Stimulated activated naive B cell treated with anti-CD40 and anti-IgM and Interleukin-4, amounts not matched to agents 10 μg/mL and 1 μg/mL and 100 μg/mL, for 72 hours (primary cell): ENCODE measurements at places on chromosomes 5 and 9.

GRCh38 chr9:549455-549997, 292.0 kb upstream of the DMRT1 start:
- no peak overlapping the region for H3K27ac ChIP-seq
- H3K36me3 ChIP-seq = no peaks in the 10 kb centered on the region
- no peak overlapping the region for H3K4me3 ChIP-seq
- H3K27me3 ChIP-seq = peaks cover 29% of the 10 kb centered on the region
- DNase-seq = no peak
- H3K4me1 ChIP-seq = no peaks in the 10 kb centered on the region

- H3K4me3 ChIP-seq = no peak overlapping the region
- no peak overlapping the region for H3K27ac ChIP-seq
- peaks cover 15% of the 10 kb centered on the region for H3K4me1 ChIP-seq
- H3K27me3 ChIP-seq = no peaks in the 10 kb centered on the region
- H3K36me3 ChIP-seq = no peaks in the 10 kb centered on the region
Measured at GRCh38 chr9:19181561-19181960, 48.9 kb upstream of the DENND4C start.

DNA sequence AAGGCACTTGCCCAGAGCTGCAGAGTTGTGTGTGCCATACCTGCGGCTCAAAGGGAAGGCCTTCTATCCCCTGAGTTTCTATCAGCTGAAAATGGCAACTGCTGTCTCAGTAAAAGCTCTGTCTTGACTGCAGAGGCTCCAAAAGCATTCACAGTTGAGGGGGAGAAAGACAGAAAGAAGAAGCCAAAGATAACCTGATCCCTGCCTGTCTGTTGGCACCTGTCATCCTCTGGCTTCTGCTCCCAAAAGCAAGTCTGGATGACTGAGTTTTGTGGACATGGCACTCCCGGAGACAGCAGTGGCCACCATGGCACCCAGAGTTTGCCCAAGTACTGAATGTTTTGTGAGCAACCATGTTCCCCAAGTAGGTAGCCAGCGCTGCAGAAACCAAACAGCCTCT, 176.6 kb downstream of the NR3C1 start:
- no peaks in the 10 kb centered on the region for H3K27me3 ChIP-seq
- no peaks in the 10 kb centered on the region for H3K36me3 ChIP-seq
- no peak overlapping the region for H3K4me3 ChIP-seq

- no peak overlapping the region for H3K27ac ChIP-seq
- no peak for DNase-seq
- H3K27me3 ChIP-seq = no peaks in the 10 kb centered on the region
- H3K36me3 ChIP-seq = no peaks in the 10 kb centered on the region
Measured at GRCh38 chr5:103646698-103647614, 84.4 kb upstream of the NUDT12 start.

DNA sequence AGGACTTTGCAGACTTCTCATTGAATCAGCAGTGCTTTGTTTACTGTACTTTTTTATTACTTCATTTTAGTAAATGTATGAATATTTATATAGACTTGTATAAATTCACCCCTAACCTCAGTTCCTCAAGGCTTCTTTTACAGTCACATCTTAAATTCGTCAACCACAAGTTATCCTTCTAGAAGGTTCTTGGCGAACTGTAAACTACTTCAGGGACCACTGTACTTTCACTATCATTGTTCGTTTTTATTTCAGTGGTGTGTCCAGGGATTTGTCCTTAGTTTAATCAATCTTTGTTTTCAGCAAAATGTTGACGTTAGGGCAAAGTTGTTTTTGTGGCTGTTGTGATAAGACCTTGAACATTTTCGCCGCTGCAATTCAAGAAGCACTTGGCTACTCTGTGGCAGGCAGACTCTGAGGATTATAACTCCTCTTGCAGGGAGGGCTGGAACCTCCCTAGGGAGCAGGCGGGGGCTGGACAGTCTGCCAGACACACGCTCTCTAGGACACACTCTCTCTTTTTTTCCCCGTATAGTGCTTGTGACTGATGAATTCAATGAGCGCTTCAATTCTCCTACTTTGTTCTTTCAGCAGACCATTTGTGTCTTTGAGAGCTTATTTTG, 252.8 kb downstream of the FBXL7 start:
- H3K4me1 ChIP-seq = no peaks in the 10 kb centered on the region
- no peaks in the 10 kb centered on the region for H3K36me3 ChIP-seq
- no peak overlapping the region for H3K27ac ChIP-seq
- no peaks in the 10 kb centered on the region for H3K27me3 ChIP-seq
- H3K4me3 ChIP-seq = no peak overlapping the region

DNA sequence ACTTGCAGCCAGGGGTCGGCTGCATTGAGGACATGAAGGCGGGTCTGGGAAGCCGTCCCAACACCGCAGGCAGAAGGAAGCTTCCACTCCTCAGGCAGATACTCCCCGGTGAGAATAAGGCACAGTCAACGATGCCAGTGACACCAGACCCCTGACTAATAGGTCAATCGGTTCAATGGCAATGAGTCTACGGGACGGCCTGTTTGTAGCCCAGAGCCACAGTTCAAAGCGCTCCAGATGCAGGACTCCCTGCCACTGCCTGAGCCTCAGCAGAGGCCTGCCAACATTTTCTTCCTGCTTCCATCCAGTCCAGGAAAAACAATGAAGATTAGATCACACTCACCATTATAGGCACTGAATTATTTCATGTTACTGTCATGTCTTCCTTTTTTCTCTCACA, 84.5 kb upstream of the SIMC1 start:
- H3K4me3 ChIP-seq = no peak overlapping the region
- no peak for DNase-seq
- no peaks in the 10 kb centered on the region for H3K36me3 ChIP-seq
- H3K27ac ChIP-seq = no peak overlapping the region

GRCh38 chr9:33924978-33925797, 108.2 kb downstream of the UBE2R2 start:
- H3K27ac ChIP-seq = peak overlapping the region; percentile 62
- H3K4me1 ChIP-seq = peaks cover 5% of the 10 kb centered on the region
- H3K4me3 ChIP-seq = no peak overlapping the region

DNA sequence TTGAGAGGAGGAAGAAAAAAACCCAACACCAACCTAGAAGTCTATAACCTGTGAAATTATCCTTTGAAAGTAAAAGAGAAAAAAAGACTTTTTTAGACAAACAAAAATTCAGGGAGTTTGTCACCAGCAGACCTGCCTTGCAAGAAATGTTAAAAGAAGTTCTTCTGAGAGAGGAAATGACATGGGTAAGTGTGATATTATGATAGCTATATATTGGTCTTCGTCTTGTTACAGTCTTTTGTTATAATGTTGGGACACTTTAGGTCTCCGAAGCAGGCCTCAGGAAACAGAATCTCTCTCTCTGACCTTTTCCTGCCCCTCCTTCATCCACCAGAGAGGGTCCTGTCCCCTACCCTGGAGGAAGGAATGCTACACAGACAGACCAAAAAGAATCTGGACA, 16.6 kb upstream of the MLANA start:
- no peaks in the 10 kb centered on the region for H3K36me3 ChIP-seq
- H3K27me3 ChIP-seq = no peaks in the 10 kb centered on the region
- H3K4me3 ChIP-seq = no peak overlapping the region
- peaks cover 9% of the 10 kb centered on the region for H3K4me1 ChIP-seq
- no peak for DNase-seq

DNA sequence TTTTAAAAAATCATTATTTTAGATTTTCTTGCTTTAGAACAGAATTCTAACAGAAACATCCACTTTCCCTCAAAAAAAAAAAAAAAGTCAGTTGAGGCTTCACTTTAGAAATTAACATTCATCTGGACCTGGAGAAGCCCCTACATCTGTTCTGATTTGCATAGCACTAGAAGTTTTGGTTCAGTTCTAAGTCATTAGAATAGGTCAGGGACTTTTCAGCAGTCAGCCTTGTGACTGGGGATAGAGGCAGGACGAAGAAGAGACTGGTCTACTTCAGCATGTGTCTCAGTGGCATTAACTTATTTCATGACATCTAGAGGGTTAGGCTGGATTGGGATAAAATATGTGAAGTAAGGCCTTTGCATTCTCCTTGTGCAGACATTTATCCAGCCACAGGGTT, 215.8 kb upstream of the DAB2 start:
- H3K27ac ChIP-seq = no peak overlapping the region
- DNase-seq = no peak
- H3K4me3 ChIP-seq = no peak overlapping the region
- H3K27me3 ChIP-seq = peaks cover 4% of the 10 kb centered on the region

GRCh38 chr5:174424219-174425053, 299.9 kb upstream of the MSX2 start:
- H3K27me3 ChIP-seq = peaks cover 9% of the 10 kb centered on the region
- H3K4me3 ChIP-seq = no peak overlapping the region
- peaks cover 6% of the 10 kb centered on the region for H3K4me1 ChIP-seq
- no peaks in the 10 kb centered on the region for H3K36me3 ChIP-seq
- no peak overlapping the region for H3K27ac ChIP-seq
- DNase-seq = no peak

DNA sequence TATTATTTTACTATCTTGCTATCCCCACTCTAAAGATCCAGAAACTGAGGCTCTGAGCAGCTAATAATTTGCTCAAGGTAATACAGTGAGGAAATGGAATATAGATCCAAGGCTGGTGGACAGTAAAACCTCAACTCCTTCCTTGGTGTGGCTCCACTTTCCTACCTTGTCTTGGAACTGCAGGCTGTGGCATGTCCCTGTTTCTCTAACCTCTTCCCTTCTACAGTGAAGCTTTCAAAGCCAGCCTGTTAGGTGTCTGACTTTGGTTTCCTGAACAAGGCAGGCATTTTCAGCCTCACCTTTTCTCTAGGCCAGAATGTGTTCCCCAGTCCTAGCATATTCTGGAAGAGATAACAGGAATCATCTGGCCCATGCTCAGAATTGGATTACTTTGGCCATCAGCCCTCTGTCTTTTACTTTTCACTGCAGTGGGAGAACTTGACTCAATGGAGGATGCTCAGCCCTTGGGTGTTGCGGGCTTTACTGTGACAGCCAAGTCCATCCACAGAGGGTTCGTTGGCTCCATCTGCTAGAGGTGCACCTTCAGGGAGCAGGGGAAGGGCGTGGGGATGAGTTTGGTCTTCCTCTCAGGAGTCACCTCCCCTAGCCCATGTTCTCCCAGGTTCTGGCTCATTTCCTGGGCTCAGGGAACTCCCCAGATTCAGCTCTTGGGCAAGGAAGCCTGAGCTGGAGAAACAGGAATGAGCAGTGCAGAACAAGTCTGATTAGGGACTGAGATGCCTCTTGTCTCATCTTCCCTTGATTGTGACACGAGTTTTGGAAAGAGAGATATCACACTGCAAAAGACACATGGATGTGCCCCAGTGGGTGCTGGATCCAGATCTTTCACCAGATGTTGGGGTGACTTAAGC, 1.1 kb downstream of the NIPAL4 start:
- H3K27ac ChIP-seq = no peak overlapping the region
- peaks cover 78% of the 10 kb centered on the region for H3K4me1 ChIP-seq
- H3K36me3 ChIP-seq = peaks cover 5% of the 10 kb centered on the region
- no peak for DNase-seq
- H3K4me3 ChIP-seq = peak overlapping the region; percentile 89

- DNase-seq = no peak
- no peak overlapping the region for H3K27ac ChIP-seq
- peaks cover 43% of the 10 kb centered on the region for H3K27me3 ChIP-seq
- peaks cover 3% of the 10 kb centered on the region for H3K36me3 ChIP-seq
Measured at GRCh38 chr9:124442379-124442778, 7.9 kb upstream of the ADGRD2 start.

- no peak for DNase-seq
- peaks cover 22% of the 10 kb centered on the region for H3K4me1 ChIP-seq
- H3K4me3 ChIP-seq = no peak overlapping the region
- no peak overlapping the region for H3K27ac ChIP-seq
- H3K36me3 ChIP-seq = no peaks in the 10 kb centered on the region
Measured at GRCh38 chr5:173835131-173835530, 53.0 kb upstream of the CPEB4 start.

GRCh38 chr9:34506623-34507022, 16.2 kb downstream of the ENHO start:
- H3K4me1 ChIP-seq = no peaks in the 10 kb centered on the region
- peaks cover 26% of the 10 kb centered on the region for H3K27me3 ChIP-seq
- DNase-seq = no peak
- no peak overlapping the region for H3K4me3 ChIP-seq
- no peaks in the 10 kb centered on the region for H3K36me3 ChIP-seq
- no peak overlapping the region for H3K27ac ChIP-seq

DNA sequence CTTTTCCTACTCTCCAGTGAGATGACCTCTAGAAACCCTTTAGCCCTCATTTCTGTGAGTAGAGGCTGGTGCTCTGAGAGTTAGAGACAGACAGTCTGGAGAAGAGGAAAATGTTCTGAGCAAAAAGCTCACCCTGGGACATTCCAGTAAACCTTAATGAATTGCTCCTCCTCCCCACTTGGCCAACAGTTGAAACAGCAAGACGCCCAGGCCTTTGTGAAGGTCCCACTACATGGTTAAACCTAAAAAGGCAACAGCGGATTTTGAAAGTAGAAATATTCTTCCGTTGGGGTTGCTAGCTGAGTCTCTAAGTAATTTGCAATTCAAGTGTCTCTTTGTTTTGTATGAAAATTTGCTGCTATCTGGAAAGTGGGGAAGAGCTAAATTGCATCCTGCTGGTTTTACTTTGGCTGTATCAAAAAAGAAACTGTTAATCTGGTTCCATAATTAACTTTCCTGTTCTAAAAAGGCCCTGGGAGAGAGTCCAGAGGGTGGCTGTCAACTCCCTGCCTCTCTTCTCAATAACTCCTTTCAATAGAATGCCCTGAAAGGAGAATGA, 63.8 kb downstream of the ATP10B start:
- peaks cover 5% of the 10 kb centered on the region for H3K27me3 ChIP-seq
- H3K4me3 ChIP-seq = no peak overlapping the region
- H3K4me1 ChIP-seq = no peaks in the 10 kb centered on the region
- H3K27ac ChIP-seq = peak overlapping the region; percentile 37
- DNase-seq = no peak
- no peaks in the 10 kb centered on the region for H3K36me3 ChIP-seq

DNA sequence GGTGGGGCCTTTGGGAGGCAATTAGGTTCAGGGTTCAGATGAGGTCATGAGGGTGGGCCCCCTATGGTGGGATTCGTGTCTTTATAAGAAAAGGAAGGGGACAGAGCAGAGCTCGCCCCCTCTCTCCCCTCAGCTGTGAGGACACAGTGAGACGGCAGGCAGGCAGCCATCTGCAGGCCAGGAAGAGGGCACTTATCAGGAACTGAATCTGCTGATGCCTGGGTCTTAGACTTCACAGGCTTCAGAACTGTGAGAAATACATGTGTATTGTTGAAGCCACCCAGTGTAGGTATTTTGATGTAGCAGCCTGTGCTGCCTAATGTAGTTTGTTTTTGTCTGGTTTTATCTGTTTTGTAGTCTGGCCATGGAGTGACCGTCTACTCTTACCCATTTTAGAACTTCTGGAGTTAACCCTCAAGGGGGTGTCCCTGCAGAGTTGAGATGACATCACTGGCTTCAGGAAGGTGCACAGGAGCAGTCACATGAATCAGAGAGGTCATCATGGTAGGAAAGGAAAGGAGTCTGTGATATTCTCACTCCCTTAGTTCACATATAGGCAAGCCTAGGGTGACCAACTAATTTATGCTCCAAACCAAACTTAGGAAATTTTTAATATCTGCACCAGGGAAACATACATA, 71.0 kb downstream of the LRRC70 start:
- peaks cover 6% of the 10 kb centered on the region for H3K36me3 ChIP-seq
- no peaks in the 10 kb centered on the region for H3K27me3 ChIP-seq
- H3K27ac ChIP-seq = no peak overlapping the region
- H3K4me3 ChIP-seq = no peak overlapping the region
- DNase-seq = no peak
- H3K4me1 ChIP-seq = peaks cover 8% of the 10 kb centered on the region

- H3K4me1 ChIP-seq = no peaks in the 10 kb centered on the region
- no peak overlapping the region for H3K4me3 ChIP-seq
- H3K27me3 ChIP-seq = peaks cover 18% of the 10 kb centered on the region
- no peak for DNase-seq
Measured at GRCh38 chr9:85056203-85056572, 386.7 kb downstream of the NTRK2 start.
